ENCODE measurements at places on chromosomes 16 and 17. TPM values are rescaled to one million over a fixed set of nuclear protein-coding genes. Genes with fewer than 3 reads are reported as not detected.

DNA sequence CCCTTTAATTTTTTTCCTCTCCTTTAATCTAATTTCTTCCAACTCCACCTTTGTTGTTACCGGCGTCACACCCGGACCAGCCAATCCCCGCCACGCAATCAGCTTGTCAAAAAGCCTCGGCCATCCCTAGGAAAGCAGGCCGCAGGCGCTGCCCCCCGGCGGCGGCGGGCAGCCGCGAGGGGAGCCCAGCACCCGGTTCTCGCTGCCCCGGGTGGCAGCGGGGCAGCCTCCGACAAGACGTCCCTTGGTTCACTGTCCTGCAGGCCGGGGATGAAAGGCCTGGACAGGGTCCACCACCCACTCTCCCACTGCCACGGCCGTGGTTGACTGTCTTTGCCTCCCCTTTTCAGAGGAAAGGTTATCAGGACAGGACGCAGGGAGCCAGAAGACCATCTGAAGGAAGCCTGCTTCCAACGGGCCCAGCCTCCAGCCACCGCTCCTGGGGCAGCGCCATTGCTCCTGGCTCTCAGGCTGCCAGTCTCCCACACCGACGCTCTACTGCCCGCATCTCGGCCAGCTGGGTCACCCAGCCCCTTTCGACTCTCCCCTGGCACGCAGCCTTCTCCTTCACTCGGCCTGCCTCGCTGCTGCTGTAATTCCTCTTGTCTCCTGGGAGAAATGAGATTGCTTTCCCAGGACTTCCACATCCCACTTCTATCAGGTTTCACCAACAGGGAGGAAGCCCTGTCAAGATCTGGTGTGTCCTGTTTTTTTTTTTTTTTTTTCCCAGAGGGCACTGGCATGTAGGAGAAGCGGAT is 2.8 kb upstream of the UBTF start:
- DNase-seq, result peak; percentile 74

The EPN3 gene
- total RNA-seq, result under 0.01 TPM

DNA sequence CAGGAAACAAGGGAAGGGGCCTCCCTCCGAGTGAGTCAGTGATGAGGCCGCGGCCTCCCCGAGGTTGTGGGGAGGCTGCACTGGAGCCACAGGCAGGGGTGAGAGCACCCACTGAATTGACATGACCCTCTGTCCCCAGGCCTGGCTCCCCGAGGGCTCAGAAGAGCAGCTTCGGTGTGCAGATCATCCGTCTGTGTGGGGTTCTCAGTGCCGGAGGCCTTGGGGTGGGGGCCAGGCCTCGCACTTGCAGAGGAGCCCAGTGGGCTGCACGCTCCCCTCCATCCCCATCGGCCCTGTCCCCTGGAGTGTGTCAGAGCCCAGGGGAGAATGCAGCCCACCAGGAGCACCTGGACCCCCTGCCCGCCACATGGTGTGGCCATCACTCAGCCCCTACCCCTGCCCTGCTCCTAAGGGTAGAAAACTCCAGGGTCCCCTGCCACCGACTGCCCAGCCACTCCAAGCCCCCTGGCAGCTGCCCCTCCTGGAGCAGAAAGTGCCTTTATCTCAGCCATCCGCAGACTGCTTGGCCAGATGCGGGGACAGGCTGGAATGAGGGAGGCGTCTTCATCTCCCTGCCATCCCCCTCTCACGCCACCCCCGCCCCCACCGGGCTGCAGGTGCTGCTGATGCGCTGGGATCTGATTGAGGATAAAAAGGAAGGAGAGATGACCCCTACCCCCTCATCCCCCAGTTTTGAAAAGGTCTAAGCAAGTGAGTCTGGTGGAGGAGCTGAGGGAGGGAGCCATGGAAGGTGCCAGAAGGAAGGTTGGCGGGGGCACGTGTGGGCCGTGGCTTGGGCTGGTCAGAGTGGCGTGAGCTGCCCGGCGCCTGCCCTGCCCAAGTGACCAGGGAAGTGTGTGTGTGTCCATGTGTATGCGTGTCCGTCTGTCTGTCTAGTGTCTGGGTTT is 358.3 kb downstream of the SEC14L1 start:
- DNase-seq, result no peak

The SPAG9 gene
- 100 TPM for total RNA-seq

DNA sequence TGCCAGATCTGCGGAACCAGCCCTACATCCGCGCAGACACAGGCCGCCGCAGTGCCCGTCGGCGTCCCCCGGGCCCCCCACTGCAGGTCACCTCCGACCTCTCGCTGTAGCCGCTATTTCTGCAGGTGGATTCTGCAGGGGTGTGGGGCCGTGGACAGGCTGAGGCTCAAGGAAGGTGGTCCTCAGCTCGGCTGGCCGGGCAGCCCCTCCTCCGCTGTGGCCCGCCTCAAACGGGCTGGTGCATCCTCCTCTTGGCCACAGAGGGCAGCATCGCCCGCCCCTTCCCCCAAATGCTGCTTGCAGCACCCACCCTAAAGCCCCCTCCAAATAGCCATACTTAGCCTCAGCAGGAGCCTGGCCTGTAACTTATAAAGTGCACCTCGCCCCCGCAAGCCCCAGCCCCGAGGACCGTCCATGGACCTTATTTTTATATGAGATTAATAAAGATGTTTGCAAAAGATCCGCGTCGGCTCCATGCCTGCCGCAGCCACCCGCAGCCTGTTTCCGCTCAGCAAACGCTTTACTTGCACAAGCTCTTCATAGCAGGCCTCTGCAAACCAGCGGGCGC is 14.9 kb downstream of the SPATA32 start:
- DNase-seq, result peak; percentile 23

- peak; percentile 82 for DNase-seq
These were observed 38.2 kb downstream of the HOXB1 start for GRCh38 chr17:48492401-48493298.

DNA sequence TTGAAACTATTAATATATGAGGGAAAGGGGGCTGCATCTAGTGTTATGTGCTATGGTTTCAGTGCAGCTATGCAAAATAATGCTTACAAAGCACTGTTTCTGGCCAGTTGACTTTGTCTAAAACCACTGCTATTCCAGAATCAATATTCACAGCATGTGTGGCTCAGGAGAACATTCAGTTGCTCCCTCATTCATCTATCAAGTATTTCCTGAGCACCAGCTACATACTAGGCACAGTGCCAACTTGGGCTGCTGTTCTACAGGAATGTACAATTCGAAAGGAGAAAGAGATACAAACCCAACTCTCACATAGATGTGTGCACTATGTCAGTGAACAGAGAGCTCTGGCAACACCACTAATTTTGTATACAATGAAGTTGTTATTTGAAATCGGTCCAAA is 183.0 kb downstream of the PHKB start:
- DNase-seq, result peak; percentile 91

- peak; percentile 30 for DNase-seq
These were observed 16.6 kb downstream of the CD7 start for GRCh38 chr17:82300707-82301270.
